MV-4-11 (cell line): ENCODE measurements at places on chromosomes 3 and 15.

DNA sequence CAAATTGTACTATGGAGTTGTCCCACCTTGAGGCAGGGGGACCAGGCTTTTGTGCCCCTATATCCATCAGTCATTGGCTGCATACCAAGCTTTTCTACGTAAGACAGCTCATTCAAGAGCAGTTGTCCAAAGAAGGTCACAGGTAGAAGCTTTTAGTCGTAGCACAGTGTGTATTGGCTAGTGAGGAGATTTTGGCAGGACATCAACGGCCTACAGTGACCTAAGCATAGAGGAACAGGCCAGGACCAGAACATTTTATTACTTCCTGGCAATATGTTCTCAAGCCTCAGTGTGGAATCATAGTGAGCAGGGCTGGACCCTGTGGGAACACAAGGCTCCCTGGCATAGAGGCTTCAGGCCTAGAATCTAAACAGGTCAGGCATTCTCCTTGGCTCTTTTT lies 105.4 kb upstream of the ANKRD28 start:
- DNase-seq, result no peak

DNA sequence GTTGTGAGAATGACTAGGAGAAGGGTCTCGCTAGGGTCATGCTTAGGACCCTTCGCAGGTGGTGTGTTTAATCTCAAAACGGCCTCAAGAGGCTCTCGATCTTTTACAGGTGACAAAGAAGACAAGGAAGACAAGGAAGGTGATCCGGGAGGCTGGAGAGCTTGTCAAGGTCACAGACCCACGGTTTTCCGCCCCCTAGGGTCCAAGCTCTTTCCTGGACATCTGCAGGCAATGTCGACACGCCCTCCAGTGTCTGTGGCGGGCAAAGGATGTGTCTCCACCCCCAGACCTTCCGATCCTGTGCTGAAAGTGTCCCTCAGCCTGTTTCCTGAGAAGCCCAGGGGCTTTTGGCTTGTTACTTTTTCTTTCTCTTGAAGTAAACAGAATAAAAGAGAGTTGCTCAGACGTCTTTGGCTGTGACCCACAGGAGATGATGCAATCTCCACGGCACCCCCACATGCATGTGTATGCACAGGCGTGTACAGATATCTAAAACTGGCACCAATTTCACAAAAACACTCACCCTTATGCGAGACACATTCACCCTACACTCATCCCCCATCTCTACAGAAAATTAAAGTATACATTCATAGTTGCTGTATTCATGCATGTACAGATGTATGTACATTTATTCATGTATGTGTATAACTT lies 108.8 kb downstream of the KLF13 start:
- DNase-seq, result peak; percentile 89

DNA sequence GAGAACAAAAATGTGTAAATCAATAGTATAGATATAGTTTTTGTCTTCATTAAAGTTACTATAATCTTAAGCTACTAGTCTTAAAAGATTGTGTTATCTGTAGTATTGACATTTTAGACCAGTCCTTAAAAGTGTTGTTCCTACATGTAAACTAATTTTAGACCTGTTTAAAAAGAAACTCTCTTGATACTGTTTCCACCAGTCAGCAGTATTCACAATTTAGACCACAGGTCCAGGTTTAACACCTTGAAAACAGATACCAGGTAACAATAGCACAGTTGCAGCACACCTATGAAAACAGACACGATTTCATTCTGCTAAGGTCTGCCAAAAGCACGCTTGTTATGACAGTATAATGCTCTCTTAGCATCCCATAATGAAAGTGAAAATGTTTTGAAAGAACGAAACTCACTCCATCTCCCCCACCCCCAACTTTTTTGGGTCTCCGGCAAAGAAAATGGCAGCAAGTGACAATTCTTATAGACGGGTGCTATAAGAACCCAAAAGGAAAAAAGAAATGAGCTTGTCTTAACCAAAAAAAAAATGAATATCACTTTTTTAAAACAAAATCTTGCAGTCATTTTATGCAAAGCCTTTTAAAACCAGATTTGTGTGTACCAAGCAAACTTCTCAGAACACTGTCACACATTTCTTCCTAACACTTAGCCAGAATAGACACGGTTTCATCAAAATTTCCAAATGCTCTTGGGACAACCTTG lies 1.6 kb downstream of the EIF4E3 start:
- no peak for DNase-seq

GRCh38 chr3:53217175-53217574 lies 38.6 kb downstream of the TKT start:
- no peak for DNase-seq

GRCh38 chr15:62369454-62369853 lies 204.4 kb upstream of the C2CD4B start:
- no peak for DNase-seq

GRCh38 chr15:97961067-97961954 lies 808 bp downstream of the ARRDC4 start:
- peak; percentile 33 for DNase-seq

- DNase-seq, result no peak
These were observed 170.3 kb downstream of the CD47 start for GRCh38 chr3:107920538-107920937.

DNA sequence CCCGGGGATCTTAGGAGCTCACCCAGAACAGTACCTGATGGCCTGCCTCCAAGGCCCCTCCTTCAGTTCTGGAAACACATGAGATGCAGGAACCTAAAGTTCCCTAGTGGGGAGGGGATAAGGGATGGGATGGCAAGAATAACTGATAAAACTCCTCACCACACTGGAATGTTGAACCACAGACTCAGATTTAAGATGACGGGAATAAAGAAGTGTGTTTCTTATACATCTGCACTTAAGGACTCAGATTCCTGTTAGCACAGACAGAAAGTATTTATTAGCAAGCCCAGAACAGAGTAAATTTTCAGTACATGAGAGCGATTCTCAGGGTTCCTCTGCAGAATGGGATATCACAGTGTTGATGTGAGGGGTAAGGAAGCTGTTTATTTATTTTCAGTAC lies 245.2 kb downstream of the TLE3 start:
- no peak for DNase-seq

DNA sequence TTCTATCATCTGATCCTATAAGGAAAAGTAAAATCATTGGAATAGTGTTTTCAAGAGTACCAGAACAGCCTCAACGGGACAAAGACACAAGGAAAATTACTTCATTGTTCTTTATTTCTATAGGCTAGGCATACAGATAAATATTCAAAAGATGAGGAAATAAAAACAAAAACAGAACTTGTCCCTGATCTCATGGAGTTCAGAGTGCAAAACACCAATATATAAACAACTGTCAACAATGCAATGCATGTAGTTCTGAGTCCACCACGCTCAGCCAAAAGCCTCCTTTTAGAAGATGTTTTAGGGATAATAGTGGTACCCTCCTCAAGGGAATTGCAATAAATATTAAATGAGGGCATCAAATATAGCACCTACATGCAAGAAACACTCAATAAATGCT lies 4.6 kb upstream of the SLC4A7 start:
- DNase-seq, result no peak

GRCh38 chr3:128315313-128315712 lies 151.4 kb downstream of the DNAJB8 start:
- DNase-seq, result no peak

DNA sequence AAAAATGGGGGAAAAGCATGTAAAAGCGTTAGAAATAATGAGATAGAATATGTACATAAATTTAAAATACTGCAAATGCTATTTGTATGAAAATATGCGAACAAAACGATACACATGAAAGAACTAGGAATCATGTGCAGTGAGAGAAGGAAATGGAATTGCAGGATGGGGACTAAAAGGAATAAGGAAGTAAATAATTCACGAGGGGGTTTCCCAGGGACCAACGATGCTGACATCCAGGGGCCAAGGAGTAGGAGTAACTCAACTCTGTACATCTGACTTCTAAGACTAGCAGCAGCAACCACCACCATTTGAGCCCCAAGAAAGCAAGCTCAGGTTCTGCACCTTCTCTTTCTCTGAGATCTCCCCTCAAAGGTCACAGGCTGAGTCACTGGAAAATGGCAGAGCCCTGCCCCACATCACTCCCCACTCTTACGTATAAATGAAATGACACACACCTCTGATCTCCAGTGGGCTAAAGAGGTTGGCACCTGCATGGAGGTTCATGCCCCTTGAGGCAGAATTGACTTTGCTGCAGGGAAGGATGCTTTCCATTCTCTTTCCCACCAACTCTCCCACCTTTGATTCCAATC lies 100.0 kb upstream of the DLG1 start:
- DNase-seq, result no peak

DNA sequence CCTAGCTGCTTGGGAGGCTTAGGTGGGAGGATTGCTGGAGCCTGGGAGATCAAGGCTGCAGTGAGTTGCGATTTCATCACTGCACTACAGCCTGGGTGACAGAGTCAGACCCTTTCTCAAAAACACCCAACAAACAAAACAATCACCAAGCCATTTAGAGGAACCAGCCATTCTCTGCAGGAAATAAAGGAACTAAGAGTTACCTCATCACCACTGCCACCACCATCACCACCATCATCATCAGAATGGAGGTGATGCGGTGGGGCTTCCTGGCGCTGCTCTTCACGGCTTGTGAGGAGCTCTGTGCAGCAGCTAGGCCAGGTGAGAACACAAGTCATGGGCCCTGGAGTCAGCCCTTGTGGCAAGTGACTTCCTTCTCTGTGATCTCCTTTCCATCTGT lies 37.7 kb upstream of the KLHL25 start:
- peak; percentile 87 for DNase-seq

DNA sequence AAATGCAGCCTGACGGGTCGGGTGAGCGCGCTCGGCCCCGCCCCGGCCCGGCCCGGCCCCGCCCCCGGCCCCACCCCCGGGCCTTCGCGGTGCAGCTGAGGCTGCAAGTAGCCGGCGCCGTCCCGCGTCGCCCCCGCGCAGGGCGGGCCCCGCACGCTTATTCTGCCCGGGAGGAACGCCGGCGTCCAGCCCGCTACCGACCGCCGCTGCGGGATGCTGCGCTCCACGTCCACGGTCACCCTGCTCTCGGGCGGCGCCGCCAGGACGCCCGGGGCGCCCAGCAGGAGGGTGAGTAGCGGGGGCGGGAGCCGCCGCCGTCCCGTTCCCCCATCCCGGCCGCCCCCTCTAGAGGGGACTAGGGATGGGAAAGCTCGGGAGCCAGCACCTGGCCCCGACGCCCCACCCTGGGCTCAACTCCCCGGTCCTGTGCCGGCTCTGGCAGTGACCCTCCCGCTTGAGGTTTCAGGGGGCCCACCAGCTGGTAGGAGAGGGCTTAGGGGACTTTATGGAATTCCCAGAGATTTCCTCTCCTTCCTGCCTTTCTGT lies at the start of gene MYZAP:
Gene MYZAP (plus strand): TSS at position 83 of the 546 bp plus-strand sequence. CDS start 131 bp downstream, at position 214.
- no peak for DNase-seq

DNA sequence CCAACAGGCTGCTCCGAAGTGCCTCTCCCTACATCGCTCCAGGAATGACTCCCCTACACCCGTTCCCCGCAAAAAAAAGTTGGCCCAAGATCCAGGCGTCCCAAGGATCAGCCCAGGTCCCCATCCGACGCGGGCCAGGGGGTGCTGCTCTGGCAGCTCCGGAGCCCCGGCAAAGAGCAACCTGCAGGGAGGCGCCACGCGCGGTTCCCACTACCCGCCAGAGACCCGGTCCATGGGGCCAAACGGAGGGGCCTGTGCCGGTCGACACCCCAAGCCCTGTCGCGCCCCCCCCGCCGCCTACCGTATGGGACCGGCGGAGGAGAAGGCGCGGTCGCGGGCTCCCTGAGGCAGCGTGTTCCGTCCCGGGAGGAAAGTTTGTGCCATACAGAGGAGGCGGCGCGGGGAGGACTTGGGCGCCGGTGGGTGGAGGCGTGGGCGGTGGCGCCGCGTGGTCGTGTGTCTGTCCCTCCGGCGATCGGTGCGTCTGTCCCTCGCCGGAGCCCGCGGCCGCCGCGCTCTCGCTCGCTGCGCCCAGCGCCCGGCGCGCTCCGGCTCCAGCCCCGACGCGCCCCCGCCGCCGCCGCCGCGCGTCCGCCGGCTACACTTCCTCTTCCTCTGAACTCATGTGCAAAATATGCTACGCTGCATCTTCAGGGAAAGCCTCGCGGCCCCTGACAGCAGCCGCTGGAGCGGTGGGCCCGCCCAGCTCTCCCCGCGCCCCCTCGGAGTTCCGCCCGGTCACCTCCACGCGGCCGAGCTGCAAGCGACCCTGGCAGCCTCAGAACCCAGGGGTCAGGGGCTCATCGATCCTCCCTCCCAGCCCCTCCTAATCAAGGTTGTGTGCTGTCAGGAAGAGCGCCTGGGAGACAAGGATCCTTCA lies at the start of gene RFTN1:
Gene RFTN1 (minus strand): TSS at position 559 of the 880 bp plus-strand sequence. CDS start 19,830 bp downstream, outside the sequence.
- DNase-seq, result peak; percentile 46

GRCh38 chr3:105823149-105823867 lies 45.5 kb downstream of the CBLB start:
- DNase-seq, result no peak

DNA sequence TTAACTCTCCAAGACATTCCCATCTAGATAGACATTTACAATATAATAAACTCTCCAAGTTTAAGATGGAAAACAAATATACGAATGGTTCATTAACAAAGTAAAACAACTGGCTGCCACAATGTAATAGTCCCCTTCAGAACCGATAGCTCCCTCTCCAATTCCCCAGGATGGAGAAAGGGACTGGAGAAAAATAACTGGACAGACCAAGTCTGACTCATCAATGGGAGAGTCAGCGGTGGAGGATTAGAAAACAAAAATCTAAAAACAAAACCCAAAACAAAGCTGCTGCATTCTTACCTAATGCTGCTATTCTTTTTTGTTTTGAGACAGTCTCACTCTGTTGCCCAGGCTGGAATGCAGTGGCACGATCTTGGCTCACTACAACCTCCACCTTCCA lies 468.1 kb downstream of the SHQ1 start:
- no peak for DNase-seq

DNA sequence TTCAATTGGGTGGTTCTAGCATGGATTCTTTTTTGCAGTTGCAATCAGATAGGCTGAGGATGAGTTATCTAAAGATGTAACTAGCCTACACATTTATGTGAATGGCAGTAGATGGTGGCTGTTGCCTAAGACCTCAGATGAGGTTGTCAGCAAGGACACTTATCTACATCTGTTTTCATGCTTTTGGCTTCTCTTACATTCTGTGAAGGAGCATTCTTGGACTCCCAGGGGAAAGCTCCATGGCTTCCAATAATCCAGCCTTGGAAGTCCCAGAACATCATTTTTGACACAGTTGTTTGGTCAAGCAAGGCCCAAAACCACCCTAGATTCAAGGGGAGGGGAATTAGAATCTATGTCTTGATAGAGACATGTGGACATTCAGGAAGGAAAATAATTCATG lies 332.2 kb upstream of the RBMS3 start:
- DNase-seq, result no peak

- no peak for DNase-seq
These were observed 54.7 kb downstream of the TP63 start for GRCh38 chr3:189685860-189686259.

GRCh38 chr3:42080453-42080872 lies 10.7 kb upstream of the TRAK1 start:
- DNase-seq, result no peak

- DNase-seq, result peak; percentile 92
These were observed 227.6 kb upstream of the BHLHE40 start for GRCh38 chr3:4751502-4752101.

DNA sequence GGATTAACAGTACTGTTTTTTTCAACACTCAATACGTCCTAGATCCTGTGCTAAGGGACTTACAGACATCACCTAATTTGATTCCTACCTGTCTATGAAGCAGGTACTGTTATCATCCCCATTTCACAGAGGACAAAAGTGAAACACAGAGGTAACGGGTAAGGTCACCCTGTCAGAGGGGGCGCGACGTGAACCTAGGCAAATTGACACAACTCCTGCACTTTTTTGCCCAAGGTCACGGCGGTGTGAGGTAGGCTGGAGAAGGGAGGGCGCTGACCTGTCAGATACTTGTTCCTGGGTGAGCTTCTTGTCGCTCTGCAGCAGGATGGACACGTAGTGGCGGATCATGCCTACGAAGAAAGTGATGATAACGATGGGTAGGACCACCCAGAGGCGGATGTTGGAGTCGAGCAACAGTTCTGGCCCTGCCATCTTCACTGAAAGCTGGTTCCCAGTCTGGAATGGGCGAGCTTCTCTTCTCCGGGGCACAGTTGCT lies 363 bp downstream of the EMC3 start:
- DNase-seq, result no peak
